ENCODE measurements at places on chromosomes 11 and 22. TPM values are rescaled to one million over a fixed set of nuclear protein-coding genes. Genes with fewer than 3 reads are reported as not detected.

DNA sequence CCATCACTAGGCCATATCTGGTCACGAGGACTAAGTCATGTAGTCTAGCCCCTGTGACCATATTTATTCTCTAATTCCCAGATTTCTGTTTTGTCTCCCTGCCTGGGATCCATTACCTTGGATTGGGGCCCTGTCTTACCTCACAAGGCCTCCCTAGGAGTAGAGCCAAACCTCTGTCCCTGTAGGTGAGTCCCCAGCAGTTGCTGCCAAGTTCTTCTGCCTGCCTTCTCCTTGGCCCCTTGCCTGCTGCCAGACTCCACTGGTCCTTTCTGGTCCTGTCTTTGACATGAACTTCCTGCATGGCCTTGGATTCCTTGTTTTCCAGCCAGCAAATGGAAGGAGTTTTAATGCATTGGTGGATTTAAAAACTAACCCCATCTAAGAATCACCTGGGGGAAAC lies 35.6 kb upstream of the CADM1 start:
- DNase-seq, result no peak

DNA sequence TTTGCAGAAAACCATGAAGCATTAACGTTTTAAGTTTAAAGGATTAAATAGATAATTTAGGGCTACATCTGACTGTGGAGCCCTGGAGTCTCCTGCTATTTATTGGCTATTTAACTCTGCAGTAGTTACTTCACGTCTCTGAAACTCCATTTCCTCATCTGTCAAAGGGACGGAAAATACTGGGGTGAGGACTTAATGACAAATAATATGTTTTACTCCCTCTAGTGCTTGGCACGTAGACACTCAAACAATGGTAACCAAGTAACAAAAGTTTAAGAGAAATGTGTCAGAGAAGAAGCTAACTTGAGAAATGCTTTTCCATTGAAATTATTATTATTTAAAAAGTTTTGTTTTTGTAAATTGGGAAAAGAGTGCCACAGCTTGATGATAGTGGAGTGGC lies 130.7 kb upstream of the RCN1 start:
- DNase-seq, result no peak

- peak; percentile 48 for DNase-seq
These were observed 80.9 kb upstream of the CD44 start for GRCh38 chr11:35057926-35058668.

- DNase-seq, result no peak
These were observed 21.9 kb downstream of the RELT start for GRCh38 chr11:73398132-73398526.

The MMP12 gene
- not detected for total RNA-seq

Data from natural killer cell (primary cell).